ENCODE measurements at places on chromosomes 7 and 10. TPM values are rescaled to one million over a fixed set of nuclear protein-coding genes. Genes with fewer than 3 reads are reported as not detected.

Gene WNT8B
- 0.28 TPM for total RNA-seq

Gene AIMP2
- 9.1 TPM for total RNA-seq

Gene TFPI2
- 10.5 TPM for total RNA-seq

Gene SPACDR
- total RNA-seq, result 1.4 TPM

Gene PTF1A
- total RNA-seq, result not detected

Gene AHR
- total RNA-seq, result 160 TPM

Gene OR9A2
- 2.4 TPM for total RNA-seq

Gene ATP6V0E2
- 2.6 TPM for total RNA-seq

Gene GIMAP2
- 28.3 TPM for total RNA-seq

Gene TRIM73
- total RNA-seq, result under 0.01 TPM

Gene CYP2C19
- total RNA-seq, result not detected

Gene UPF2
- total RNA-seq, result 17.4 TPM

Gene IGFBP3
- 342 TPM for total RNA-seq

DNA sequence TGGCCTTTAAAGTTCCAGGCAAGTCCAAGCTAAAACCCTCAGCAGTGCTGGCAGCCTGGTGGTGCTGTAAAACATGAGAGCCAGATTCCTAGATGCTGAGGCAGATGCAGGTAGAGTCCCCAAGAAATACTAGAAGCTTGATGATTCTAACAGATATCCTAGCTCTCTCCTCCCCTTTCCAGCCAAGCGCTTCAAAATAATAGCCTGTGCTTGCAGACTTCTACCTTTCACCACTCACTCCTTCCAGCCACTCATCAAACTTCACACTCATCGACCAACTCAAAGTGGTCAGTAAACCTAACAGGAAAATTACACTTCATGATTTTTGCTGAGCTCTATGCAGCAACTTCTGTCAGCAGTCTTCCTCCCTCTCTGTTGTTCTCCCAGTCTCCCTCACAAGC is 50.2 kb downstream of the LMBR1 start:
- H3K4me1 ChIP-seq, result no peaks in the 10 kb centered on the region
- DNase-seq, result no peak
- H3K27me3 ChIP-seq, result no peaks in the 10 kb centered on the region
- no peak overlapping the region for H3K4me3 ChIP-seq

DNA sequence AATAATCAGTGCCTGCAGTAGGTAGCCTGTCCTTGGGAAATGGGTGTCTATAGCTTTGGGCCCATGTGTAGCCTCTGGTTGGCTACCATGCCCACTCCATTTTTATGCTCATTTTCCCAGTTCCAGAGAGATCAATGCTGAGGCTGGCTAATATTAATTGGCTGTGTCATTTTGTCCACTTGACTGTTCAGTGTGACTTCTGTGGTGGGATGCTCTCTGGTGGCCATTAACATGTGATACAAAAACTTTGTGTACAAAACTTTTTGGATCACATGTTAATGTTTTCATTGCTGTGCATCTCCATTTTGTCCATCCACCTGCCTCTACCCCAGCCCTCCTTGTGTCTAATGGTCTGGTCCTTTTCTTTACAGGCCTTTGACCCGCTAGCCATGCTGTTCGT is 22.7 kb downstream of the VIM start:
- H3K36me3 ChIP-seq, result no peaks in the 10 kb centered on the region
- no peaks in the 10 kb centered on the region for H3K27me3 ChIP-seq
- H3K4me1 ChIP-seq, result no peaks in the 10 kb centered on the region
- no peak for DNase-seq
- no peak overlapping the region for H3K4me3 ChIP-seq

GRCh38 chr10:14572811-14573210 is 201.9 kb downstream of the FAM107B start:
- DNase-seq, result no peak
- H3K36me3 ChIP-seq, result no peaks in the 10 kb centered on the region
- no peaks in the 10 kb centered on the region for H3K4me1 ChIP-seq
- no peak overlapping the region for H3K4me3 ChIP-seq
- no peak overlapping the region for H3K27ac ChIP-seq

GRCh38 chr10:78053211-78053868 is 19.7 kb downstream of the RPS24 start:
- no peak for DNase-seq
- no peak overlapping the region for H3K4me3 ChIP-seq
- H3K36me3 ChIP-seq, result no peaks in the 10 kb centered on the region
- H3K4me1 ChIP-seq, result no peaks in the 10 kb centered on the region
- no peak overlapping the region for H3K27ac ChIP-seq

DNA sequence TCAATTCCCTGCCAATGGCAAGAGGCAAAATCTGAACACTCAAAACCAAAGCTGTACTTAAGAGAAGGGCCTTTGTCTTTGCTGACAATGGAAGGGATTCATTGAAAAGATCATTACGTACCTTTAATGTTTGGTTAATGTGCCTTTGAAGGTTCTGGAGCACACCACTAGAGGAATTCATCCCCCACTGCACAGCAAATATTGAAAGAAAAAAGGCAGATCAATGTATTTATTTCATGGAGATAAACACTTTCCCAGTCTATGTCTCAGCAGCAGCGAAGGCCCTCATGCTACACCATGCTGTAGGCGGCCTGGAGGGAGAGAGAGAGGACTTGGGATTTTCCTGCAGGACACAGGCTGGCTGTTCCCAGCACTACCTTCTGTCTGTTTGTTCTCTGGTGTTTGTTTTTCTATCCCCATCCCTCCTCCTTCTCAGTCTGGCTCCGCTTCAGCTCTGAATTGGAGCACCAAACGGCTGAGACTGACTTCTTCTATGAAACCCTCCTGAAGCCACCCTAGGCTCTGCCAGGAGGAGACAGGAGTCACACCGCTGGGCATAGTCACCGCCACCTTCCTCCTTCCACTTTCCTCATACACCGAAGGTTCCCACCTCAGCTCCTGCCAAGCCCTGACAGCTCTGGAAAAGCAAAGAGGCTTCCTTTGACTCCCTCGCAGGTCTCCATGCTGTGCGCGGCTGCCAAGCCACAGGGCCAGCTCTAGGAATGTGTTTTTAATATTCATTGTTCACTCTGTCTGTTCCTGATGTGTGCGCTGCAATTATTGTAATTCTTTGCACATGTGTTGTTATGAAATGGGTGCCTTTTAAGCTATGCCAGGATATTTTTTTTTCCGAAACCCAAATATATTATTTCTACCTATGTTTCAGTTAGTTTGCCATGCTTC is 301.5 kb downstream of the FZD1 start:
- H3K4me3 ChIP-seq, result no peak overlapping the region
- no peaks in the 10 kb centered on the region for H3K36me3 ChIP-seq
- no peak for DNase-seq
- no peaks in the 10 kb centered on the region for H3K27me3 ChIP-seq
- no peaks in the 10 kb centered on the region for H3K4me1 ChIP-seq
- peak overlapping the region; percentile 58 for H3K27ac ChIP-seq

GRCh38 chr7:79949778-79950177 is 184.9 kb upstream of the GNAI1 start:
- H3K27ac ChIP-seq, result no peak overlapping the region
- no peak for DNase-seq
- H3K4me3 ChIP-seq, result no peak overlapping the region
- no peaks in the 10 kb centered on the region for H3K4me1 ChIP-seq

GRCh38 chr10:99605351-99605750 is 14.9 kb downstream of the SLC25A28 start:
- H3K4me3 ChIP-seq, result no peak overlapping the region
- H3K27me3 ChIP-seq, result no peaks in the 10 kb centered on the region
- no peak overlapping the region for H3K27ac ChIP-seq
- H3K4me1 ChIP-seq, result no peaks in the 10 kb centered on the region

GRCh38 chr7:51045319-51046102 is 262.8 kb upstream of the GRB10 start:
- no peak overlapping the region for H3K4me3 ChIP-seq
- no peaks in the 10 kb centered on the region for H3K4me1 ChIP-seq
- H3K27ac ChIP-seq, result no peak overlapping the region

DNA sequence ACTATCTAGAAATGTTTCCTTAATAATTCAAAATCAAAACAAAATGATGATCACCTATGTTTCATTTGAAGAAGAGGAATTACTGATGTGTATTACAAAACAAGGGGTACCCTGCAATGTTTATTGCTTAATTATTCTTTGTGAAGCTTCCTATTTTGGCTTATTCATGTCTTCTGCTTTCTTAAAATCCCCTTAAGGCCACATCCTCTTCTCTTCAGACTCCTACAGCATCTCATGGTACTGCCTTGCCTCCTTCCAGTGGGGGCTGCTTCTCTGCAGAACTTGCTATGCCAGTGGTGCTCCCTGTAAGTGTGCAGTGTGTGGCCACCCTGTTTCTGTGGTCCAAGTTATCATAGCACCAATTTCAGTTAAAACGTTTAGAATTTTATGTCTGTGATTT is 35.0 kb downstream of the CCDC146 start:
- no peak overlapping the region for H3K4me3 ChIP-seq
- no peaks in the 10 kb centered on the region for H3K36me3 ChIP-seq
- H3K27ac ChIP-seq, result no peak overlapping the region
- no peaks in the 10 kb centered on the region for H3K4me1 ChIP-seq

DNA sequence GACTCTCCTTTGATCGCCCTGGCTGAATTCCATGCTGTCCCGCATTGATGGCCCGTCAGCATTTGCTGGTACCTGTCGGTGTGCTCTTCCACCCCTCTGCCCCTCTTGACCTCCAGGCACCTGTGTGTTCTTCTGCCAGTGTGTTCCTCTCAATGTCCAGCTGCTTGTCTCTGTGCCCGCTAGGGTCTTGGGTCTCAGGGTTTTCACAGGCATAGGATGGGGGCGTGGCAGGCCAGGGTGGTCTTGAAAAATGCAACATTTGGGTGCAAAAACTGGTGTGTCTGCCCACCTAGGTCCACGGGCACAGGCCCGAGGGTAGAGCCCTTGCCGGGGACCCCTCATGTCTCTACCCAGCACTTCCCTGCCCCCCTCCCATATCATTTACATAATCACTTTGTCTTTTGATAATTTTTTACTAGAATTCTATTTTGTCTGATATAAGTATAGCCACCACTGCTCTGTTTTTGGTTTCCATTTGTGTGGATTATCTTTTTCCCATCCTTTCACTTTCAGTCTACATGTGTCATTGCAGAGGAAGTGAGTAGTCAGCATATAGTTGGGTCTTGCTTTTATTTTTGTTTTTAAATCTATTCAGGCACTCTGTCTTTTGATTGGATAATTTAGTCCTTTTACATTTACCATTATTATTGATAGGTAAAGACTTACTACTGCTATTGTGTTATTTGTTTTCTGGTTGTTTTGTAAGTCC is 46.6 kb upstream of the ADRA2A start:
- no peaks in the 10 kb centered on the region for H3K36me3 ChIP-seq
- no peak overlapping the region for H3K4me3 ChIP-seq
- H3K4me1 ChIP-seq, result no peaks in the 10 kb centered on the region
- H3K27me3 ChIP-seq, result no peaks in the 10 kb centered on the region
- no peak overlapping the region for H3K27ac ChIP-seq

DNA sequence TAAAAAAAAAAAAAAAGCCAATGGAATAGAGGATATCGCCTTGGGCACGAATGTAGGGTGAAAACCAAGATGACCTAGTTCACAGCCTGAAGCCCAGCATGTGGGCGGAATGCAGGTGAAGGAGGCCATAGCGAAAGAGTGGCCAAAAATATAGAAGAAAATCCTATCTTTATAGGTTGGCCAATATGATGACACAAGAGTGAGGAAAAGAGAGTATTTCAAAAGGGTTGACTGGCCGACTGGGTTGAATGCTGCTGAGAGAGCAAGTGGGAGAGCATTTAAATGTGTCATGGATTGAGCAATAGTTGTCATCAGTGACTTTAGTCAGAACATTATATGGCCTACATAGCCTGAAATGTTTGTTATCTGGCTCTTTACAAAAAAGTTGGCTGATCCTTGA is 17.2 kb upstream of the GLI3 start:
- no peaks in the 10 kb centered on the region for H3K4me1 ChIP-seq
- peak; percentile 33 for DNase-seq
- no peak overlapping the region for H3K4me3 ChIP-seq
- H3K27ac ChIP-seq, result no peak overlapping the region
- H3K36me3 ChIP-seq, result no peaks in the 10 kb centered on the region
- no peaks in the 10 kb centered on the region for H3K27me3 ChIP-seq

DNA sequence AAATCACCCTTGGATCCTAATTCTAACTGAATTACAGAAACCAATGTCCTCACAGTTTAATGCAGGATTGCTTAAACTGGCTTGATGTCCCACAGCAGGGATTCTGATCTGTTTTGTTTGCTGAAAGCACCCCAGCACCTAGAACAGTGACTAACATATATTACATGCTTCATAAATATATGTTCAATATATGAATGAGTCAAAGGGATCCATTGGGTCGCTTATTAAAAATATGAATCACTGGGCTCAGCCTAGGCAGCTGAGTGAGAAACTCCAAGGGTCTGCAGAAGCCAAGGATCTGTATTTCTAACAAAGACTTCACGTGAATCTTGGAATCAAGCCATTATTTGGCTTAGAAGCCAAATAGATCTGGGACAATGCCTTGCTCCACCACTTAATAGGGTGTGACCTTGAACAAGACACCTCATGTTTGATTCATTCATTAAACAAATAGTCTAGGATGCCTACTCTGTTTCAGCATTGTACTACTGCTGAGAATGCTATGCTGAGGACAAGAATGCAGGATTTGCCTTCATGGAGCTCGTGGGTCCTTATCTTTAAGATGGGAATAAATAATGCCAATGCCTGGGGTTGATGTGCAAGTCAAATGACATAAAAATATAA is 103.4 kb upstream of the DLX6 start:
- H3K4me1 ChIP-seq, result no peaks in the 10 kb centered on the region
- no peak overlapping the region for H3K27ac ChIP-seq
- no peaks in the 10 kb centered on the region for H3K27me3 ChIP-seq
- DNase-seq, result no peak
- H3K4me3 ChIP-seq, result no peak overlapping the region
- no peaks in the 10 kb centered on the region for H3K36me3 ChIP-seq

GRCh38 chr7:148483515-148484308 is 106.9 kb upstream of the C7orf33 start:
- no peak overlapping the region for H3K27ac ChIP-seq
- no peak for DNase-seq
- H3K4me1 ChIP-seq, result no peaks in the 10 kb centered on the region
- no peak overlapping the region for H3K4me3 ChIP-seq
- no peaks in the 10 kb centered on the region for H3K27me3 ChIP-seq

- no peaks in the 10 kb centered on the region for H3K27me3 ChIP-seq
- DNase-seq, result no peak
- no peaks in the 10 kb centered on the region for H3K36me3 ChIP-seq
- peak overlapping the region; percentile 16 for H3K27ac ChIP-seq
These were observed 218.2 kb upstream of the KLF14 start for GRCh38 chr7:130951976-130952876.

GRCh38 chr7:32658467-32658869 is 163.2 kb downstream of the AVL9 start:
- H3K36me3 ChIP-seq, result no peaks in the 10 kb centered on the region
- no peak for DNase-seq

- no peak for DNase-seq
- no peaks in the 10 kb centered on the region for H3K4me1 ChIP-seq
- no peak overlapping the region for H3K4me3 ChIP-seq
- no peaks in the 10 kb centered on the region for H3K36me3 ChIP-seq
- H3K27ac ChIP-seq, result no peak overlapping the region
- H3K27me3 ChIP-seq, result no peaks in the 10 kb centered on the region
These were observed 1.8 kb downstream of the SNX8 start for GRCh38 chr7:2312267-2312929.

GRCh38 chr10:132908621-132909295 is 33.6 kb downstream of the CFAP46 start:
- H3K4me1 ChIP-seq, result no peaks in the 10 kb centered on the region
- H3K27me3 ChIP-seq, result no peaks in the 10 kb centered on the region
- H3K4me3 ChIP-seq, result no peak overlapping the region
- no peak overlapping the region for H3K27ac ChIP-seq

GRCh38 chr10:95246582-95247051 is 44.2 kb downstream of the PDLIM1 start:
- no peaks in the 10 kb centered on the region for H3K36me3 ChIP-seq
- peak overlapping the region; percentile 68 for H3K27ac ChIP-seq
- H3K4me1 ChIP-seq, result no peaks in the 10 kb centered on the region
